ENCODE measurements at places on chromosomes 3 and 15.

GRCh38 chr3:134018850-134019249 lies 10.9 kb downstream of the SLCO2A1 start:
- no peak for DNase-seq

DNA sequence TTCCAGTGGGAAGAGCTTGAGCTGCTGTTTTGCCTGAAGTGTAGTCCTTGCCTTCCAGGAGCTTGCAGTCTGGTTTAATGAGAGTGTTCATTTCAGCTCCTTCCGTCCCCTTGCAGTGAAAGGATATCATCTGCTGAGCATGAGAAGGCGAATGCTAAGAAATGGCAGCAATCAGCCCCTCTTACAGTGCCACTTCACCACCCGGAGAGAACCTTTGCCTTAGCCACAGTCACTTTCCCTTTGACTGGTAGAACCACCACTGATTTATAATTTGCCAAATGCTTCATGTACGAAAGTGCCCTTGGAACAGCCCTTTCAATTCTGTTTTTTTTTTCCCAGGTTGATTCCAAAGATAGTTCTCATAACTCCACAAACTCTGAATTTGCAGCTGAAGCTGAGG lies 11.5 kb downstream of the TATDN2 start:
- no peak for DNase-seq

DNA sequence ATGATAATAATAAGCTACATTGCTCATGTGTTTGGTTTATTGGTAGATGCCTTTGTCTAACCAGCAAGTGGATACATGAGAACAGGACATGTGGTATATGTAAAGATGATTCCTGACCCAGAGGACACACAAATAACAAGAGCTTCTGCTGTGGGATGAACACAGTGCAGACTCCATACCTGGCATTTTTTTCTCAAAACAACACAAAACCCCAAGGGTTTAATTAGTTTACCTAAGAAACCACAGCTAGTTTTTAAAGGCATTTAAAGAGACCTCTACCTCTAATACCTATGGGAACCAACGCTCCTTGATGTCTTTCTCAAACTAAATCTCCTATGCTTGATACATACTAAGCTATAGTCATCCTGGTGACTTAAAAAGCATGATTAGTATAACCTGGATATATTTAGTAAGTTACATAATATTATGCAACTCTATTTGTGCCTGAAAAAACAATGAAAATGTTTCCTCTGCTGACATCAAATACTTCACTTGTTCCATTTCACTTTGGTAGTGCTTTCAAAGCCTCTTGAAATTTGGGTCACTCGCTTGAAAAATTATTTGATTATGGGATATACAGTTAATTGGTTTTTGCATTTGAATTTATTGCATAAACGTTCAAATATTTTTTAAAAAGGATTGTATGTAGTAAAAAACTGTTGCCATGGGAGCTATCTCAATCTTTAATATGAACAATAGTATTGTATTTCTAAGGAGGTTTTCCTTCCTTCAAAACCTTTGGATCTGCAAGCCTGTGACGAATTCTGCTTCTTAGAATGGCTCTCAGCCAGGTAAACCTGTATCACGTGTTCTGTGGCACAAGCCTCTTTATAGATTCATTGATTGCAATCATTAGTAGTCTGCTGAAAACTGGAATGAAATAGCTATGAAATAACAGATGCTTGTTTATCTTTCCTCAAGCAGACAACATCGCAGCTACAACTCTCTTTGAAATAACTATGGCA lies 233.0 kb upstream of the KCNMB2 start:
- DNase-seq: no peak

DNA sequence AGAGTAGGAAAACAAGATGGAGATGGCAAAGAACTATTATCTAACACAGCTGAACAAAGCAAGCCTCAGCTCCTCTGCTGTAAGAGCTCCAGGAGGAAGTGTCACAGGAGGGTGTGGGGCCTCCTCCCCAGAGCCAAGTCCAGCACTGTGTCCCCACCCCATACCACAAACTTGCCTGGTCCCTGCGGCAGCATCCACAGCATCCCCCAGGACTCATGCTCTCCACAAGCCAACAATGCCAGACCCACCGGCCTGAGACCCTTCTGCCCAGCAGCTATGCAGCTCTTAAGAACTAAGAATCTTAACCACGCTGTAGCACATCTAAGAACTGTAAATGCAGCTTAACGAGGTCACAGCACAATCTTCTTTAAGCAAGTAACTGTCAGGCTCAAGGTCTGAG lies 9.1 kb downstream of the RBM15B start:
- no peak for DNase-seq

GRCh38 chr3:61974662-61975061 lies 398.7 kb downstream of the FEZF2 start:
- no peak for DNase-seq

- no peak for DNase-seq
These were observed 21.9 kb upstream of the AP3B2 start for GRCh38 chr15:82731527-82731926.

- DNase-seq: no peak
These were observed 11.2 kb downstream of the B3GNT5 start for GRCh38 chr3:183264268-183264667.

- DNase-seq: no peak
These were observed 19.5 kb downstream of the XXYLT1 start for GRCh38 chr3:195251336-195252065.

DNA sequence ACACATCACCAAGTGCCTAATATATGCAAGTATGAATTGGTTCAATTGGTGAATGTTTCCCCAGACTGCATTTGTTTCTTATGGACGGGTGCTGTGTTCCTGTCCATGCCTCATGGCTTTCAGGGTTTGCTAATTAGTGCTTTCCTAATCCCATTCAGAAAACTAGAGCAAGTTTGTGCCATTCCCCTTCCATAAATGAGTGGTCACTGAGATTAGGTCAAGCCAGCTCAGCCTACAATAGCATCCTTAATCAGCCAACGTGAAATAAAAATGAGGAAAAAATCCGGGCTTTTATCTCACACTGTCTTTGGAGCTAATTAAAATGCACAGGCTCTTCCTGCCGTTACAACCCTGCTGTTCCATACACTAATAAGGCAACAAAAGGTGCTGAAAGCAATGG lies 788.8 kb downstream of the ROBO1 start:
- no peak for DNase-seq

DNA sequence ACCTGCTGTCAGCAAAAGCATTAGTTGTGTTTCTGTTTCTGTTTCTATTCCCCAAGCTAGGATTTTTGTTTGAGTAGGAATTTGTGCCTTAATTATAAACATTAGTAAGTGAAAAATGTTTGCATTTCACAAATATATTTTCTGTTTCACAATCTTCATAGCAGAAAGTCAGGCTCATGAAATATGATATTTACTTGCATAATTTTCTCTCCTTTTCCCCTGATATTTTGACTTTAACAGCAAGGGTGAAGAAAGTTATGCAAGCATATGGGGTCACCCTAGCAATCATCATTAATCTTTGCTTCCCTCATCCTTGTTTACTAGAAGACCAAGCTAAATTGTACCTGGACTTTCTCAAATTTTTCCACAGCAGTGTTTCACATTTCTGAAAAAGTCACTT lies 140.3 kb upstream of the SEMA6D start:
- no peak for DNase-seq

DNA sequence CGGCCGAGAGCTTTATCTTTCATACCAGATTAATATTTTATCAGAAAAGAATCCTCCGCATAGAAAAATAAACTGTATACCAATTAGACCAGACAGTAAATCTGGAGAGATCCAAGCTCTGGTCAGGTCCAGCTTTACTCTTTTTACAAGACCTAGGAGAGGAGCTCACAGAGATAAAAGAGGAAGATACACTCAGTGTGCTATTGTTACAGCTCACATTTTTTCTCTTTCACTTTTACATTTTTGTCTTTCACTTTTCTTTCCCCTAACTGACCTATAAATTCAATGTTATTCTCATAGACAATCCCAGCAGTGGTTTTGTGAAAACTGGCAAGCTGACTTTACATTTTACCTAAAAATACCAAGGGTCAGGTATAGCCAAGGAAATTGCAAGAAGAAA lies 55.8 kb downstream of the GUCA1C start:
- no peak for DNase-seq

DNA sequence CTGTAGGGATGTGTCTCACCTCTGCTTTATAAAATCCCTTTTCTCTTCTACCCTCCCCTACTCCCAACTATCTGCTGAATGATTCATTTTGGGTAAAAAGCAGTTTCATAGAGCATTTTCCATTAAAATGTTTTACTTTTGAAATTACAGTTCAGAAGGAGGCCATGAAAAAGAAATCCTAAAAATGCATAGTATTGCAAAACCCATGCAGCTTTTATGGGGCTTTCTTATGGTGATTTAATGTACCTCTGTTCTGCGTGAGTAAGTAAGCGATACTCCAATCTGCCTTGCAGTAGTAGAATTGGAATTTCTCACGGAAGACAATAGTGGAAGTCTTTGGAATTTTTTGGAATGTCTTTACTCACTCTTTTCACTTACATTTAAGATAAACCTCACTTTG lies 111.9 kb downstream of the ARPP21 start:
- DNase-seq: no peak

DNA sequence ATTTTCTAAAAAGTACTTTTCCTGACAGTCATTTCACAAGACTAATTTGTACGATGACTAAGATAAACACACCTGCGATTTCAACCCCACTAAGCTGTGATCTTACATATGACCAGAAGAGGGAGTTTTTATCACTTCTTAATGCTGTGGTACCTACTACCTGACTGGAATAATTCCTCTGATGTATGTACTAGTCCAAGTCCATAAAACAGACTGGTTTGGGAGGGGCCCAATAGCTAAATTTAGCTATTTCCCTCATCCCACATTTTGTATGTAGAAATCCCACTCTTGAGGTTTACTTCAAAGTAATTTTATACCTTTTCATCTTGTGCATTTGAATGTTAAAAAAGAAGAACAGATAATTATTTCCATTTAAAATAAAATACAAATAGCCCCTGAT lies 49.7 kb upstream of the SCAANT1 start:
- no peak for DNase-seq

- no peak for DNase-seq
These were observed 13.2 kb downstream of the IQCB1 start for GRCh38 chr3:121821421-121822199.

DNA sequence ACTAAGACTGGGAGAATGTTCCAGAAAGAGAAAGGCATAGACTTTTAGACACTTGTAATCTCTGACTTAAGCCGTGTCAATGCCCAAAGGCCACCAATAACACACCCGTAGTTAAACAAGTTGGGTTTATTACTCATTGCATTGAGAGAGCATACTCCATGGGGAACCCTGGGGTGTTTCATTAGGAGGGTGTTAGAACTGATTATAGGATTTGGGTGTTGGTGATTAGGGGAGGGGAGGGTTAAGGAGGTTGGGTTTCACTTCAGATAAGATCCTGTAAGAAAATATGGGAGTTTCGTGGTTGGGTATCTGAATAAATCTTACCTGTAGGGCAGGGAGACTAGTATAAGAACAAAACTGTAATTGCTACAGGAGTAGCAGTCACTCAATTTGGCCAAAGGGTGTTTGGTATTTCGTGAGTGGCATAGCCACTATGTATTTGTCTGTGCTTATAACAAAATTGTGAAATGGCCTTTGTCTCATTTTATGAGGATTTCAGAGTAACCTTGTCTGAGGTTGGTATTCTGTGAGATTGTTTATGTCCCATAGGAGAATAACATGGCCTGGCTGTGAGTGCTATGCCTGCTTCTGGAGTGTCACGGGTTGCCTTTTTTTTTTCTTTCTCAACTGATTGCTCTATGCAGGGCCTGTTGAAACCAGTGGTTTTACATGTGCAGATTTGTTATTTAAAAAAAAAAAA lies 2.9 kb downstream of the HACD3 start:
- DNase-seq: no peak

DNA sequence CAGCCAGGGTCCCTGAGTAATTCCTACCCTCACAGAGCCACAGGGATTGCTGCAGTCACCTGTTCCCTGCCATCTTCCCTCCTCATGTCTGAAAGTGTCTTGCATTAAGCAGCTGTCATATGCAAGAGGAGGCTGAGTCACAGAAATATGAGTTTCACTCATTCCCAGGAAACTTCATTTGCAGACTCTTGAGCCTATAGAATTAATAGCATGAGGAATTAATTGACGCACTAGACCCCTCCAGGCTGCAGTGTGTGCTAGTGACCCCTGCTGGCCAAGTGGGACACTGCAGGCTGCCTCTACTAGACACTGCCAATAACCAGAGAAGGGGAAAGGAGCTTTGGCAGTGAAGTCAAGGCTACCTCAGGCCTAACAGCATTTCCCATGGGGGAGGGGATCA lies 50.6 kb upstream of the SLC6A1 start:
- DNase-seq: no peak

DNA sequence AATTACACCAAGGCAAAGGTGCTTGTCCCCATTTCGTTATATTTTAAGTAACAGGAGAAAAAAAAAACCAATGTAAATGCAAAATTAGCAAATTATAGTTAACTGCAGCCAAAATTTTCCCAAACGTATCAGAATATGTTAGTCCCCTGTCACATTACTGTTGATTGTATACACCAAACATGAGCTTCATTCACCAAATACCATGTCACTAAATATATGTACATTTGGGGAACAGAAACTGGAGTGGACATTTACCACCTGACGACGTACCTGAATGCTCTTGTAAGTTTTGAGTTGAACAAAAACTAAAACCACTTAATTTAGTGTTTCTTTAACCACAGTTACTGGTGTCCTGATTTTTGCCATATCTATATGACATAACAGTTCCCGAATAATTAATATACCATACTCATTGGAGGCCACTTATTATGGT lies 3.3 kb upstream of the FOXP1 start:
- DNase-seq: no peak

GRCh38 chr3:32583708-32584107 lies 13.1 kb upstream of the DYNC1LI1 start:
- no peak for DNase-seq

DNA sequence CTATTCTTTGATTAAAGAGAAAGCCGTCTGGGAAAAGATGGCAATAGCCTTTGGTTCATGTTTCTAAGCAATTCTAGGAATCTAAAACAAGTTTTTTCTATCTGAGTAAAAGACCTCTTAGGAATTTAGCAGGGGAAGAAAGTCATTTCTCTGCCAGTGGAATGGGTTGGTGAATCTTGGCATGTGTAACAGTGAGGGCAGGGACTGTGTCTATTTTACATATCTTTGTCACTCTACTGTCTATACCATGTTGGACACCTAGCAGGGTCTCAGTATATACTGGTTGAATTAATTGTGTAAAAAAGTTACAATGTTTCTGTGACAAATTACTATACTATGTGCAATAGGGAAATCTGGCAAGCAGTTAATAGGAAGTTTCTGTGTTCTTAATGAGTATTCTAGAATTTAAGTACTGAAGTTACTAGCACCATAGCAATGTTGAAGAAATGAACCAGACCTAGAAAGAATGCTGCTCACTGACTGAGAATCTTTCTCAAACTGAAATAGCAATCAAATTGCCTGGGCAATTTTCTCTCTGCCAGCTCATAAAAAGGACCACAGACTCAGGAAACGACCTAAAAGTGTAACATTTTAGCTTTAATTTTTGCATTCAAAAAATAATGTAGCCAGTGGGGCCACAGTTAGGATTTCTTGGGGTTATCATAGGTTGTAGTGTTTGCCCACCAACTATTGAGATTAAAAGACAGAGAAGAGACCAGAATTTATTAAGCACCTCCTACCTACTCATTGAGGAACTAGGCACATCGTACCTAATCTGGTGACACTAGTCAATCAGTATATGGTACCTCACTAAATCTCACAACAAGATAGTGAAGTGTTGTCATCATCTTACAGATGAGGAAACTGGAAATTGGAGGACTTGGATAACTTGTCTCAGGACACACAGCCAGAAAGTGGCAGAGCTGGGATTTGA lies 56.2 kb upstream of the LEKR1 start:
- DNase-seq: no peak

All from stimulated activated CD4-positive, alpha-beta T cell treated with anti-CD3 and anti-CD28 coated beads, TNF-alpha, amount 100 ng/mL, for 1 hour (primary cell).